Cortex of kidney (tissue), 1 donor: ENCODE measurements at places on chromosomes 1 and 21.

DNA sequence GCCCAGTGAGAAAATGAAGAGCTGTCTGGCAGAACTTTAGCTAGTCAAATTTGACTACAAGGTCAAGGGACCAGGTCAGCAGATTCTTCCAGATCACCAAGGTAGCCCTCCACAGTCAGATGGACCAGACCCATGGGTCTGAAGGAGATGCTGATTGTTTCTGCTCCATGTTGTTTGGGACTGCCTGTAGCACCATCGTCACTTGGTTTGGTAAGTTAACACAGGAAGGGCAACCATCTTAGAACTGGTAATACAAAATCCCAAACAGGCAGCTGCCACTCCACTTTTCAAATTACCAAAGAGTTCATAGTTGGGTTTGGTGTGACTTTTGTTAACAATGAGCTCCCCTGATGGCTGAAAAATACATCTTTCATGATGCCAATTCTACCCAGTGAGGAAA lies 9.0 kb downstream of the ITPKB start:
- DNase-seq = no peak

DNA sequence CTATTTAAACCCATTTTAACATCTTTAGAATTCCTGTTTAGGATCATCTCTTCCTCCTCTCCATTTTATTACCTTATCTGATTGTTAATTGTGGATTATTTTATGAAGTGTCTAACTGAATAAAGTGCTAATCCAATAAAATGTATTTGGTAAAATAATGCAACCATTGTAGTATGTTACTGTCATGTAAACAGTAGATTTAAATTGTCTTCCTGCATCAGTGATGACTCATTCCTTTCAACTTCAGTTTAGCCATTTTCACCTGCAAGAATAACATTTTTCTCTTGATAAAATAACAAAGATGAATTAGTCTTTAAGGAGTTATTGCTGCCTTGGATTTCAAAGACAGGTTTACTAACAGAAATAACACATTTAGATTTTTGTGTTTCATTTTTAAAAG lies 5.4 kb downstream of the PPP2R5A start:
- no peak for DNase-seq

DNA sequence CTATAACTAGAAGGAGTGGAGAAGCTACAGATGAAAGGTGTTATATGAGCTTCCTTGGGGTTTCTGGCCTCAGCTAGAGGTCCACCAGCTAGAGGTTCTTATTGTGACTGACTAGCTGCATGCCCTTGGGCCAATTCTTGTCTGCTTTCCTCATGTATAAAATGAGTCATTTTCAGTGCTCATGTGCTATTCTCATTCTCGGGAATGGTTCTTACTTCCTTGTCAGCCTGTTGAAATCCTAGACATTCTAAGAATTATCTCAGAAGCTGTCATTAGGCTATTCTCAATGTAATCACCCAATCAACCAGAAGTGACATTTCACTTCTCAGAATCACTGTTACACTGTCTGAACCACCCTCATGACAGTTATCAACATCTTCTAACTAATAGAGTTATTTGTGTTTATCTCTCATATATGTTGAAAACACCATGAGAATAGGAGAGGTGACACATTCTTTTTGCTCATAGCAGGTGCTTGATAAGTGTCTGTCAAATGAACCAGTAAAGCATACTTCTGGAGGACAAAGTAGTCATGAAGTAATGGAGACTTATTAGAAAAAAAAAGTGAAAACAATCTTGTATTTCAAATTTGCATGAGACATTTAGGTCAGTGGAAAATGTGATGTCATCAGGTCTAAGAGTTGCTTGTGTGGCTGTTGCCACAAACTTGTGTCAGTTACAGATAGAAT lies 122.8 kb upstream of the IVNS1ABP start:
- DNase-seq = no peak

DNA sequence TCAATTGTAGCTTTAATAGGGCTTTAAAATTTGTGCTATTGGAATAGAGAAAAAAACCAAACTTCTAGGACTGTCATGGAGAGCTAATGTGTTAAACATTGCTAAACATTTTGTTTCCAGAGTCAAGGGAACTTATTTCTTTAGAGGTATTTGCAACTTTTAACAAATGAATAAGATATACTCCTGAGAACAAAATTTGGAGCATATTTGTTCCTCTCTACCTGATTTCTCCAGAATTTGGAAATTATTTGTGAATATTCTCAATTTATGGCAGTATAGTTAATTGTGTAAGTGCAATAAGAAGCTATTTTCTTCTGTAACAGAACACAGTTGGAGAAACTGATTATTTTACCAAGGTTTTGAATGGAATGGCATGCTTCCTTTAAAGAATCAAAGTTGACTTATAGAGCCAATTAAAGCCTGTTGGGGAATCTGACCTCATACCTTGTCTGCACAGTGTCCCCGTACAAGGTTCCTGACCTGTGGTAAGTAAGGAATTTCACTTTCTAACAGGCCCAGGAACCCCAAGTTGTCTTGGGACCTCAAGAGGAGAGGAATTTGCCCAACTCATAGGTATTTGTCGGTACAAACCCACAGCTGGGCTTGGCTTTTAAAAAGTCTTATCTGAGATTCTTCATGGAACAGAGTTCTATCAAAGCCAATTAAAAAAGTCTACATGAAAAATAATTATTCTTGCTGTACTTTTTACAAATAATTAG lies 72.6 kb upstream of the CSF1 start:
- no peak for DNase-seq

- DNase-seq = no peak
These were observed 29.9 kb upstream of the RCAN3 start for GRCh38 chr1:24472527-24473251.

DNA sequence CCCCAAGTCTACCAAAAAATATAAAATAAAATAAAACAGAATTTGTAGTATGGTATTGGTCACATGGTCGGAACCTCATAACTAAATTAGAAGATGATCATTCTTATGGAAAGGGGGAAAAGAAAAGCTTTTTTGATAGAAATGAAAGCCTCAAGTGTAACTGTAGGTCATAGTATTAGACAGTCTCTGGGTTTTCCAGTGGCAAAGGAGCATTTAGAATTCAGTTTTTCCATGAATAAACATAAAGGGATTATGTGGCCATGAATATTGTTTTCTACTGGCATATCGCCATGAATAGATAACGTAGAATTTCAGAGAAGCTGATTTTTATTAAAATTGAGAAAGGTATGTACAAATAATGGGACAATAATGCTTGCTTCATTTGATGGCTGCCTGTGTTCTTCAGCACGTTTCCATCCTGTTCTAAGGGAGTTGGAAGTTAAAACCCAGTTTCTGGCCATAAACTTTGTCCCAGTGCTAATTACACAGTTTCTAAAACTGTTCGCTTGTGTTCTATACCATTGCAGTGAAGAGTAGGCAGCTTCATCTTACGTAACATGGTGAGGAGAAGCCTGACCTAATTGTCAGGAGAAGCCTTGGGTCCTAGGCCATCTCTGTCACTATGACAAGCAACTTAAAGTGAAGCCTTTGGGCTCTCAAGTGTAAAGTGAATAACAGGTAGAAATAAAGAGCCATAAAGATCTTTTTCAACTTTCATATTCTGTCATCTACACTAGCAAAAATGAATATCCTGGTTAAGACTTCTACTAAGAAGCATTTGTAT lies 70.5 kb upstream of the PGD start:
- no peak for DNase-seq

DNA sequence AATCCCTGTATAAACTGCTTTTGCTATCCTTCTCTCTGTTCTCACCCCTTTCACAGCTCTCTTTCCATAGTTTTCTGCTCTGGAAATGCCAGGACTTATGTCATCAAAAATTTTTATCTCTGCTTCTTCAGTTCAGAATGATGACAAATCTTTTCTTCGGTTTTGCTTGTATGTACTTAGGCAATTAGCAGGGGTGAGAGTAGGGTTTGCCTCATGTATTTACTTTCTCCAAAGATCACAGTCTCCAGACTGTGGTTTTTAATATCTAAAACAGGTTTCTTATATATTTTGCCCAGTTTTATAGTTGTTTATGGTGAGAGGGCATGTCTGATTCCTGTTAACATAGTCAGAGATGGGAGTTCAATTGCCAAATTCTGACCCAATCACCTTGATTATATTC lies 235.4 kb upstream of the LYPLAL1 start:
- DNase-seq = no peak

GRCh38 chr1:76615253-76616035 lies 251.8 kb upstream of the ST6GALNAC5 start:
- no peak for DNase-seq

GRCh38 chr1:5916572-5917280 lies 75.5 kb downstream of the NPHP4 start:
- no peak for DNase-seq

DNA sequence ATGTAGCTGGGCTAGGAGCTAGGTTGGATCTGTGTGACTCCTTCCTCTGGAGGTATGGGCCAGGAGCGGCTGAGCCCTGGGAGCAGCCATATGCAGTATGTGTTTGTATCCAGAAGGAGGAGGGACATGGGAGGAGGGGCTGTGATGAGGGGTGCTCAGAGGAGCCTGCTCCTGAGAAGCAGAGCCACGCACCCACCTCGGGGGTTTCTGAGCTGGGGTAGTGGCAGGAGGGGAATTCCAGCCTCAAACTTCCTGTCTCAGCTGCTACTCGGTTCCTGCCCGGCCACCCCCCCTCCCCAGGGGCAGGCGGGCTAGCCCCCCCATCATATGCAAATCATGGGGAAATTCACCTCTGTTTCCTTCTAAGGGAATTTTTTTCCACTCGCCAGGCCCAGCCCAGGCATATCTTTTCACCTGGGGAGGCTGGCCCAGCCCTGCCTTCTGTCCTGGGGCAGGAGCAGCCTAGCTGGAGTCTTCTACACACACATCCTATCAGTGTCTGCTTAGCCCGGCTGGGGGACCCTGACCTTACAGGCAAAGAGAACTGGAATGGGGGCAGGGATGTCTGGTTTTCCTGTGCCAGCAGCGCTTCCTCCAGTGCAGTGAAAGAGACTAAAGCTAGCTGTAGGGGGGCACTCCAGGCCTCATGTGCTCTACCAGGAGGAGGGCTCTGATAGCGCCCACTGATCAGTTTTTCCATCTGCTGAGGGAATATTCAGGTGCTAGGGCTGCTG lies 3.0 kb downstream of the ZC3H12A start:
- DNase-seq = no peak

DNA sequence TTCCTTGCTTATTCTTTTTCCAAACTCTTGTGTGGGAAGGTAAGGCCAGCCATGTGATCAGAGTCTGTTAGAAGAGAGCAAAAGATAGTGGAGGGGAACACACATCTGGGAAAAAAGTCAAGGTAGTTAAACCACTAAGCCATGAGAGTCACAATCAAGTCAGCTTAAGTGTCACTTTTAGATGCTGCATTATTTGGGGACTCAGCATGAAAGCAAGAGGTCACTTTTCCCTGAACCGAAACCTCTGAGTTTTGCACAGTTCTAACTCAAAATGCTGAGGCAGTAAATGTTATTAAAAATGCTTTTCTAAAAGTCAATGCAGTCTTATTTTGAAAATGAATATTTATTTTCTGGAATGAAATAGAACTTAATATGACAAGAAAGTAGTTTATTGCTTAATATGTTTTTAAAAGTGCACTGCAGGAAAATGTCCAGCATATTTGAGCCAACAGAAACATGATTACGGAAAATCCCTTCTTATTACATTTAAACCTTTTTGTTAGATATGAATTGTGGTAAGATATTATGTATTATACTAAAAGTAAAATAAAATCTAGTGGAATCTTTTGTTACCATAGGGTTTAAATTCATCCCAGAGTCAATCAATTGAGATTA lies 69.3 kb downstream of the RBM11 start:
- no peak for DNase-seq

DNA sequence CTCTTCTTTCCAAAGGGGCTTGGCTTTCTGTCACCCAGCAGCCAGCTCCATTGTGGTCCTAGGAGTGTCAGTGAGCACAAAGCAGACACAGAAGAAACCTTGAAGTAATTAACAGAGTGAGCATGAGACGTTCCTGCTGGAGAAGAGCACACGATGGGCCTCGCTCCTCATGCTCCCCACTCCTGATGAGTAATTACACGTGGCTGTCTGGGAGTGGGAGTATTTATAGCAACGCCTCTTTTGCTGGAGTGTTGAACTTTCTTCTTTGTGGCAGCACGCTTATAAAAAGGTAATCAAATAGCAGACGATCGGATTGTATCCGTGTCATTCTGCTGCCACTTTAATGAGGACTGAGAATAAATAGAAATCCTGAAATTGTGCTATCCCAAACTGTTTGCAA lies 185.8 kb downstream of the CAMTA1 start:
- no peak for DNase-seq

DNA sequence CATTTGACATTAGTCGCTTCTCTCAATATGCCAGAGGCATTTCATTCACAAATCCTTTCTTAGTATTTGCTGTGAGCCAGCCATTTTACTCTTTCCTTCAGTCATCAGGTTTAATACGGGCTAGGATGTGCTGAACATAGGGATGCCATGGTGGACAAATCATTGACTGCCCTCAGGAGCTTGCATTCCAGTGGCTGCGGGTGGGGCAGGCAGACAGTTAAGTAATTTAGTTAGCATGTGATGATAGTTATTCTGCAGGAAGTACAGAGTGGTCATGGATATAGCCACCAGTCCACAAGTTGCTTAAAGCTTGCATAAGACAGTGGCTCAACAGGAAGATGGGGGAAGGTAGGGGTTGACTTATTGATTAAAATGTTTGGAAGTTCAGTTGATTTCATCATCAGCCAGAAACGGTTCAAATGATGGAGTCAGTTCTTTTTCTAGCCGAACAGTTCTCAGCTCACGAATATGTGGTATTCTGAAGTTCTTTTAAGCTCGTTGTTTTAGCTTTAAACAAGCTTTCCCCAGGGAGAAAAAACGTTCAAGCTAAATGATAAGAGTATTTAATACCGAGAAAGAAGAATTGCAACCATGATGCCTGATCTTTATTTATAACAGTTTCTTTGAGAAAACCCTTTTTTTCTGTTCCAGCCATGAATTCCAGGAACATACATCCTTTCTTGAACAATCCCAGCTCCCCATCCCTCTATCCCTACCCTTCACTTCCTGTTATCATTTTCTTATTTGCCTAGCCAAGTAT lies 1.4 kb downstream of the SLC22A15 start:
- DNase-seq = no peak

- DNase-seq = no peak
These were observed 766.8 kb downstream of the USP25 start for GRCh38 chr21:16496609-16497008.

DNA sequence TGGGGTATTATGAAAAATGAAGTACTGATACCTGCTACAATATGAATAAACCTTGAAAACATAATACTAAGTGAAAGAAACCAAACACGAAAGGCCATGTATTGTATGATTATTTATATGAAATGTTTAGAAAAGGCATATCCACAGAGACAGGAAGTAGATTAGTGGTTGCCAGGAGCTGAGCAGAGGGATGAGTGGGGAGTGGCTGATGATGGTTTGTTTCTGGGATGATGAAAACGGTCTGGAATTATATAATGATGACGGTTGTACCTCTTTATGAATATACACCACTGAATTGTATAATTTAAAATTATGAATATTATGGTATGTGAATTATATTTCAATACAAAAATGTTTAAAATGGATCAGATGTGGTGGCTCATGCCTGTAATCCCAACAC lies 63.8 kb upstream of the MPC2 start:
- no peak for DNase-seq
